ENCODE measurements at places on chromosomes 16 and 17. TPM values are rescaled to one million over a fixed set of nuclear protein-coding genes. Genes with fewer than 3 reads are reported as not detected.

AGRP gene
- not detected for polyA plus RNA-seq

YBX2 gene
- polyA plus RNA-seq: 0.10 TPM

PDILT gene
- polyA plus RNA-seq: not detected

SLC16A11 gene
- polyA plus RNA-seq: not detected

SLC47A1 gene
- polyA plus RNA-seq: 0.37 TPM

FNDC8 gene
- not detected for polyA plus RNA-seq

PDE6G gene
- polyA plus RNA-seq: not detected

GCGR gene
- polyA plus RNA-seq: not detected

SLC38A7 gene
- polyA plus RNA-seq: 15.2 TPM

GPT2 gene
- polyA plus RNA-seq: 34.8 TPM

CPNE7 gene
- polyA plus RNA-seq: 1.2 TPM

HOXB4 gene
- 0.01 TPM for polyA plus RNA-seq

KRTAP4-6 gene
- polyA plus RNA-seq: not detected

ACSM2A gene
- polyA plus RNA-seq: not detected

NAA38 gene
- 99.4 TPM for polyA plus RNA-seq

HIC1 gene
- 0.20 TPM for polyA plus RNA-seq

TMEM238L gene
- polyA plus RNA-seq: not detected

GRB7 gene
- polyA plus RNA-seq: 9.9 TPM

NRN1L gene
- not detected for polyA plus RNA-seq

TBC1D3I gene
- polyA plus RNA-seq: 0.73 TPM

NME3 gene
- 18.8 TPM for polyA plus RNA-seq

GTF3C1 gene
- polyA plus RNA-seq: 30.8 TPM

MT3 gene
- not detected for polyA plus RNA-seq

PRDM7 gene
- not detected for polyA plus RNA-seq

KRT24 gene
- polyA plus RNA-seq: not detected
